ENCODE measurements at places on chromosomes 2 and 18.

- no peak for DNase-seq
Observed at GRCh38 chr2:141714496-141714895, 416.3 kb downstream of the LRP1B start.

- no peak for DNase-seq
Observed at GRCh38 chr2:199019898-199020507, 437.7 kb downstream of the SATB2 start.

- no peak for DNase-seq
Observed at GRCh38 chr2:134621939-134622705, 96.7 kb downstream of the TMEM163 start.

- no peak for DNase-seq
Observed at GRCh38 chr2:240481720-240482119, 46.3 kb downstream of the GPC1 start.

GRCh38 chr18:31565345-31565744 lies 26.3 kb upstream of the TTR start:
- no peak for DNase-seq

GRCh38 chr2:189570570-189571031 lies 10.0 kb downstream of the SLC40A1 start:
- peak; percentile 50 for DNase-seq

- no peak for DNase-seq
Observed at GRCh38 chr2:191952515-191953270, 105.8 kb upstream of the CAVIN2 start.

All from NCI-H1930 (cell line).